Activated naive CD4-positive, alpha-beta T cell treated with anti-CD3 and anti-CD28 coated beads, Interleukin-2, amount 10 ng/mL, durations not matched to agents 7 days and 5 days (primary cell): ENCODE measurements at places on chromosomes 4 and X.

- no peak for DNase-seq
Observed at GRCh38 chr4:10385994-10386394, 71.2 kb downstream of the ZNF518B start.

DNA sequence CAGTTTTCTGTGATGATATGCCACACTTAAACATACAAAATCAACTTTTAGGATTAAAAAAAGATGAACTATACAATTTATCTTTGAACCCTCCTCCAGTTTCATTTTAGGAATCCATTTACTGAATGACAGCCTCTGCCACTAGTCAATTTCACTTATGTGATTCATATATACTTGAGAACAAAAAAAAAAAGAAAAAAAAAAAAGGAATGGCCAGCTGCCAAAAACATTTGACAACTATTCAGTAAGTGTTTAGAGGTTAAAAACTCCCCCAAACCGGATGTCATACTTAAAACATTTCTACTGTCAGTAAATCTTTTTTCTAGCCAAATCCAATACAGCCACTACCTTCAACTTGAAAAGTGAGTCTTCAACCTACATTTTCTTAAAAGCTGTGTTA is 266.7 kb upstream of the MAGEB2 start:
- DNase-seq: no peak

GRCh38 chr4:169201222-169202144 is 69.3 kb downstream of the SH3RF1 start:
- DNase-seq: no peak

- no peak for DNase-seq
Observed at GRCh38 chrX:19358521-19358920, 14.8 kb downstream of the PDHA1 start.

- no peak for DNase-seq
Observed at GRCh38 chr4:165299399-165300060, 27.9 kb upstream of the MSMO1 start.

- DNase-seq: no peak
Observed at GRCh38 chr4:11098461-11098860, 330.2 kb downstream of the HS3ST1 start.

DNA sequence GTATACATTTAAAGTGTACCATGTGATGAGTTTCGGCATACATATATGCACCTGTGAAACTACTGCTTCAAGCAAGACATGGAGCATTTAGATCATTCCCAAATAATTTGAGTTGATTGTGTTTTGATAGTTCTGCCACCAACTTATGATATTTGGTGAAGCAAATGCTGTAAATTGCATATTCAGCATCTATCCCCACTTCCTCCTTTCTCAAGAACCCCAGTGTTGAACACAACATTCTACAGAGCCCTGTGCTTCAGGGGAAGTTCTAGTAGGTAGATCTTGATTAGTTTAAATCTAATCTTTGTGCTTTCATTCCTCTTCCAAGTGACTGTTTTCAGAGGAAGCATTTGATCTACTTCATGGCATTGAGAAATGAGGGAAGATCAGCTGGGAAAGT is 5.4 kb upstream of the SHROOM3 start:
- DNase-seq: no peak

GRCh38 chr4:51851090-51851936 is 8.4 kb downstream of the DCUN1D4 start:
- no peak for DNase-seq

GRCh38 chr4:8009710-8010511 is 70.2 kb upstream of the AFAP1 start:
- no peak for DNase-seq

GRCh38 chrX:107290019-107290418 is 83.6 kb downstream of the DNAAF6 start:
- no peak for DNase-seq

DNA sequence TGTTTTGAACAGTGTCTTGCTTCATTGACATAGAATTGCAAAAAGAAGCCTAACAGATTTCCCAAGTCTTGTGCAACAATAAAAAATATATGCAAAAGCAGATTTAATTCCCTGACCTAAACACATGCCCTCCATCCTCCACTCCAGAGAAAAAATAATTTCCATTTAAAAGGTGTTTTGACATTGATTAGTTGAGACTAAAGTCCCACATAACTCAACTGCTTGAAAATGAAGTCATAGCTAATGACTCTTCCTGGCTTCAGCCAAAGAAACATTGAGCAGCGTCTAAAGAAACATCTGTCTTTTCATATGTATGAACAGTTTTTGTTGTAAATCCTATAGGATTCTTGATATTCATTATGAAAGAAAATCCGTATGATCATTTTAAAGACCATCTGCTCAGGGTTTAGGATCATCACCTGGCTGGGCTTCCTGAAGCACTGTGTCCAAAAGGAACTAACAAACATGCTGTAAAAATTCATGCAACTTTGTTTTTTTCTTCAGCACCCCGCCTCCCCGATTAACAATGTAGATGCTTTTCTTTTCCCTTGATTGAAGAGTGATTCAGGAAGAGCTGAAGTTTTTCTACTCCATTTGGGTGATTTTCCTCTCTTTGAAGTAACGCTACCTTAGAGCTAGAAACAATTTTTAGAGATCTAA is 273.4 kb downstream of the HS3ST1 start:
- no peak for DNase-seq
